HFF-Myc (cell line): ENCODE measurements at places on chromosomes 5 and 9.
A peak's percentile ranks its signal among the peaks of the same experiment; 100 is the strongest.

DNA sequence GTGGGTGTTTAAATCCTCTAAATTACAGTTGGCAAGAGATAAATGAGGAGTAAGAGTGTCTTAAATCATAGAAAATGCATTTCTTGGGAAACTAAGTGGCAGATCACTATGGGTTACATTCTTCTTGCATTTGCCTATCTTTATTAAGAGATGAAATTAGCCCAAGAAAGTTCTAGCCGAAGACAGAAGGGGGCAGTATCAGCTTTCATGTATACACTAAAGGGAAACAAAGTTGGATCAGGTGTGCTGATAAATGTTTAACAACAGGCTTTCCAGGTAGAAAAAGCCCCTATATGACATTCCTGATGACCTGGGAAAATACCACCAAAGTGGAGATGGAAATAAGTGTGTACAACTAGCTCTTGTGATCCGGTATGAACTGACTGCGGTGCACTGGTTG, 81.9 kb upstream of the TLR4 start:
- no peak for DNase-seq

DNA sequence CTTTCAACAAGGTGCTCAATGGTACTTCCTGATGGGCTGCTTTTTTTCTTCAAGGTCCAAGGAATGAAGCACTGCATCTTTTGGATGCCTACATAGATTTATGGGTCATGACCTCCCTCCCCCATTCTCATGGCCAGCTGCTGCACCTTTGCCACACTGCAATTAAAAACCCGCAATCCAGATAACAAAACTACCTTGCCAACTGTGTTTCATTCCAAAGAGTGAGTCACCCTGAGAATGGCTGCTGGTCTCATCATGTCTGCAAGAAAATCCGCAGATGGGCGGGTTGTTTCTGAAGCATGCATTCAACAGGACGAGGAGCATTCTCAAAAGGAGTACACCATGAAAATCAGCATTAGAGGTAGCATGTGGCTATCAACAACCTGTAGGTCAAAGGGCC, 139.8 kb downstream of the ELAVL2 start:
- DNase-seq, result no peak

DNA sequence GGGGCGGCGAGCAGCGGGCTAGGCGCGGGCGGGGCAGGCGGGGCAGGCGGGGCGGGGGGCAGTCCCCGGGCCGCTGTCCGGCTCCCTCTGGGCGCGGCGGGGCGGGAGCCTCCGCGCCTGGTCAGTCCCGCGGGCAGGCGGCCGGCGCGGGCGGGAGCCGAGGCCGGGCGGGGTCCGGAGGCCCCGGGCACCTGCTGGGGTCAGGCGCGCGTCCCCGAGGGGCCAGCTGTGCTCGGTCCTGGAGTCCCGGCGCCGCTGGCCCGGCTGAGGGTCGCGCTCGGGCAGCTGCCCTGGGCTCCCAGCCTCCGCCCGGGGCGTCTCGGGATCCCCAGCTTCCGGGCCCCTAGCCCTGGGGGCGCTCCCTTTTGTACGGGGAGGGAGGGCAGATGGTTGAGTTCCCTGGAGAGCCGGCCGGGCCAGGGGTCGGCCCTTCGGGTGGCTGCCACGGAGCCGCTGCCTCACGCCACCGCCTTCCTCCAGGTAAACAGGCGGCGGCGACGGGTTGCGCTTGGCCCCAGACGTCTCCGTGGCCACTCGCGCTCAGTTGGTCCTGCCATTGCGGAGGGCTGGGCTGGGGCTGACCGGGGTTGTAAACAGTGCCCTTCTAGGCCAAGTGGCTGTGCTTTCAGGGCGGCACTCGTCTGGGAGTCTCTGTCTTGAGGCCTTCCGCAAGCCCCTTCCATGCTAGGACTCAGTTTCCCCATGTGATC, 473 bp downstream of the ZBTB34 start:
- DNase-seq, result no peak

DNA sequence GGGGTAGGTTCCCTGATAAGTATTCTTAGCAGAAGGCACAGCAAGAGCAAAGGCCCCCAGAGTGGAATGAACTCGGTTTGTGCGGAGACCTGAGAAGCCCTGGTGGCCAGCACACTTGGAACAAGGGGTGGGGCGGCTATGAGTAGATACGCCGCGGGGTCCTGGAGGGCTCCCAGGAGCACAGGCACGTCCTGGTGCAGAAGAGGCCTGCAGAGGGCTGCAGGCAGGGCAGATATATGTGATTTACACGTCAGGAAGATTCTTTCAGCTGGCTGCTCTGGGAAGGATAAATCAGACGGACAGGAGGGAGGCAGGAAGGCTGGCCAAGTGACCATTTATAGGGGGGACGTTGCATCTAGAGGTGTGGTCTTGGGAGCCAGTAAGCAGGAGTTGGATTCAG, 70.2 kb upstream of the ATG10 start:
- DNase-seq, result no peak

GRCh38 chr9:93116072-93116961, 17.7 kb downstream of the NINJ1 start:
- no peak for DNase-seq

- DNase-seq, result no peak
These were observed 81.0 kb downstream of the MRPL36 start for GRCh38 chr5:1718669-1719068.

DNA sequence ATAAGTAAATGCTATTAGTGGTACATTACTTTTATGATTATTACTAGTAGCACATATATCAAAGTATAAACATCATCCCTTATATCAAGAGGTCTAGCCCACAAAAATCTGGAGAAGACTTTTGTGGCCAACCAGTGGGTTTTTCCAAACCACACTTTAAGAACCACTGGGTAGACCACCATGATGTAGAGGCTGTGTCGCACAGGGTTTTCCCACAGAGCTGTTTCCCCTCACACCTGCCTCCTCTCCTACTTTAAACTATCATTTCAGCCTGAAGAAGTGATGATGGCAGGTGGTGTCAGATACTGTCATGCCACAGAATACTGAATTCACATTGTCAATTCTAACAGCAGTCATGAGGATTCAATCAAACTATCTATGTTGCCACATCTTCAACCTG, 109.2 kb downstream of the FBXW11 start:
- no peak for DNase-seq

DNA sequence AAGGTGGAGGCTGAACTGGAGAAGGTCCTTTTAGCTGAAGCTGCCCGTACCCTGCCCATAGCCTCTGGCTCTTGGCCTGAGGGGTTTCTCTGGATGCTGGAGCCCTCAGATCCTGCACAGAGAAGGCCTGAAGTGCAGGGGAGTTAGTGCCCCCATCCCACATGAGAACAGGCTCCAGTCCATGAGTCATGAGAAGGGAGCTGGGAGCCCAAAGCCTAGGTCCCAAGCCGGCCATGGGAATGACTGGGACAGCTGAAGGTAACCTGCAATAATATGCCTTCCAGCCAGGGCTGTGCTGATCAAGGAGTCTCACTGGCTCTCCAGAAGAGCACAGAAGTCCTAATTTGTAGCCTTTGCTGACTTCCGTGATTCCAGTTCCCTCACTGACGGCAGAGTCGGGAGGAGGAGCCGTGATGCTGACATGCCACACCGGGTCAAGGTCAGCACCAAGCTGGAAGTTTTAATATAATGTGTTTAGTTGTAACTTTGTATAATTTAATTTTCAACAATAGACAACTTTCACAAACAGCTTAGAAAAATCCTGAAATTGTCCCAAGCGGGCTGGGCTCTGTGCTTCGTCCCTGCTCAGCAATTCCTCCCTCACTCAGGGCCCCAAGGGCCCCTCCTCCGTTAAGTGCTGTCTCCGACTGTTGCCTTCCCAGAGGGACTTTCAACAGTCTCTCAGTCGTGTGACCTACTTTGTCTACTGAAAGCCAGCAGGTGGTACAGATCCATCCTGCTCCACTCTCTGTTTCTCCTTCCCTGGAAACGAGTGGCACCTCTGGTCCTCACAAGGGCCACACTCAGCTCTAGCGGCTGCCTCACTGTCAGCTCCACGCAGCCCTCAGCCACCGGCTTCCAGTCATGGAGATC, 387.8 kb downstream of the GADD45G start:
- no peak for DNase-seq

GRCh38 chr9:131290036-131290766, 678 bp downstream of the PLPP7 start:
- no peak for DNase-seq

DNA sequence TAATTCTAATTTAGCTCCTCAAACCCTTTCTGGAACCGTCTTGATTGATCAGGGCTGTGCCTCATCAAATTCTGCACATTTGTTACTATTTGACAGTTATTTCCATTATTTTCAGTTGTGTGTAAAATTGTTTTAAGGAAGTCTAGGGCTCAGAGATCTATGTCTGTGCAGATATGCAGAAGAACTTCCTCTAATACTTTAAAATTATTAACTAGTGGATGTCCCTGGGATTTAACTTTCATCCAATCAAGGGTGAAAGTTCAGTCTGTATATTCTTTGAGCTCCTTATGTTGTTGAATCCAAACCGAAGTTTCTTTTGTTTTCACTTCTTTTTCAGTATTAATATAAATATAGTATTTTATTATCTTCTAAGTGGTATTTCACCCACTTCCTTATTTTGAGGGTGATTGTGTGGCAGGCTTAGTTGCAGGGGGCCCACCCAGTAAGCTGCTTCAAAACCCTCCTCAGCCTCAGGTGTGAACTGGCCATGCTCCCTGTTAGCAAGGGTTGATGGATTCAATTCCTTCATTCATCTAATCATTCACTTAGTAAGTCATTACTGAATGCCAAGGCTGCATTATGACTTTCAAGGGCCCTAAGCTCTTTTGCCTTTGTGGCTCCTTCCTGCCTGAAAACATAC, 2.1 kb upstream of the CAMLG start:
- no peak for DNase-seq

GRCh38 chr5:115772731-115773475, 43.6 kb downstream of the CDO1 start:
- DNase-seq, result no peak

GRCh38 chr9:89526667-89527066, 28.8 kb upstream of the SEMA4D start:
- no peak for DNase-seq

- no peak for DNase-seq
These were observed 831 bp upstream of the TBC1D9B start for GRCh38 chr5:179908528-179908927.

- DNase-seq, result no peak
These were observed 30.4 kb downstream of the IRF1 start for GRCh38 chr5:132459983-132460838.

- DNase-seq, result no peak
These were observed 5.5 kb upstream of the LYSMD3 start for GRCh38 chr5:90534922-90535321.

GRCh38 chr5:81435023-81435422, 41.1 kb upstream of the ACOT12 start:
- DNase-seq, result no peak

- DNase-seq, result no peak
These were observed 22.6 kb downstream of the MYMK start for GRCh38 chr9:133502112-133502511.

DNA sequence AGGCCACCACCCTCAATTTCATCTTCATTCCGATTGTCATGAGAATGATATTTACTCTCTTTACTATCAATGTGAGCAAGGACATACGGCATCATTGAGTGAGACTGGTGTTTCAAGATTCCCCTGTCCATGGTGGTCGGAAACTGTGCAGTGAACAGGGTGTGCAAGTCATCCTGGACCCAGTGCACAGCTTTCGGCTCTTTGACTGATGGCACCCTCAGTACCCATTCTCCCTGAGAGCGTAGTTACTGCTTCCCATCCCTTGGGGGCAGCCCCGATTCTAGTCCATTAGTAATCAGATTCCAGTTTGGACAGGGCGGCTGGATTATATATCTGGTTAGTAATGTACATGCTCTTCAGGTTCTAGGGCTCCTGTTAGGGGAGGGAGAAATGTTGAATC, 61.7 kb upstream of the SUB1 start:
- DNase-seq, result no peak

- DNase-seq, result no peak
These were observed 2.9 kb downstream of the TLN1 start for GRCh38 chr9:35729101-35729500.

GRCh38 chr5:8340739-8341344, 471.9 kb downstream of the MTRR start:
- no peak for DNase-seq

DNA sequence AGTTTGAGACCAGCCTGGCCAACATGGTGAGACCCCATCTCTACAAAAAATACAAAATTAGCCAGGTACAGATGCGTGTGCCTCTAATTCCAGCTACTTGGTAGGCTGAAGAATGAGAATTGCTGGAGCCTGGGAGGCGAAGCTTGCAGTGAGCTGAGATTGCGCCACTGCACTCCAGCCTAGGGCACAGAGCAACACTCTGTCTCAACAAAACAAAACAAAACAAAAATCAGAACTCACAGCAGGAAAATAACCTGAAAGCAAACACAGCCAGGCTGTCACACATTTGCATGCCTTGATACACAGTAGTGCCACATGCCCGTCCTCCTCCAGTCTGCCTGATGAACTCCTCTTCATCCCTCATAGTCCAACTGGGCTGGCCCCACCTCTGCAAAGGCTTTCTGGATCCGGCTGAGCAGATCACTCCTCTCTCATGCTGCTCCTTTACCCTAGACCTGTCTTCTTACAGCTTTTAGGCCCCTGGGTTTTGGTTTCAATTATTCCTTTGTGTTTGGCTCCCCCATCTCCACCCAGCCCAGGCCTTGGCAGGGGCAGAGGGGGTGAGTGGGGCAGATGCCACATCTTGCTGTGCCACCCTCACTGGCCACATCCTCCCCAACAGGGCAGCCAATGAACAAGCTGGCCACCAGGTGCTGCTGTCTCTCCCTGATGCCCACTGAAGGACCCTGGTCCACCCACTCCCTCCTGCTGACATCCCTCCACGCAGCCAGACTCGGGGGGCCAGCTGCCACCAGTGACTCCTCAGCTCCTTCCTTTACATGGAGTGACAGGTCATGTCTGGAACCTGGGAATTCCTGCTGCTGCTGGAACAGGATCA, 62.0 kb upstream of the GGTA1 start:
- no peak for DNase-seq

DNA sequence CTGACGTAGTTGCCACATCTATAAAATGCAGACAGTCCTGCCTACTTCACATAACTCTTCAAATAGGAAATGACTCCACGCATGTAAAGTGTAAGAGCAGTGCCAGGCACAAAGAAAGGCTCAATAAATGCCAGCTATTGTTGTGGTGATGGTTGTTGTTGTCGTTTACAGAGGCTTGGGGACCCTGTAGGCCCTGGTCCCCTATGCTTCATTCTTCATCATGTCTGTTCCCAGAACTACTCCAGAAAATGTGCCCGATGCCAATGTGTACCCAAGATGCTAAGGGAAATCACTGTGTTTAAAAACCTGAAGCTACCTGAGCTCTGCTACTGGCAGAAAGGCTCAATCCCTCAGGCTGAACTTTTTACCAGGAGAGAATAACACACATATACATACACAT, 9.1 kb downstream of the SLIT3 start:
- DNase-seq, result no peak

DNA sequence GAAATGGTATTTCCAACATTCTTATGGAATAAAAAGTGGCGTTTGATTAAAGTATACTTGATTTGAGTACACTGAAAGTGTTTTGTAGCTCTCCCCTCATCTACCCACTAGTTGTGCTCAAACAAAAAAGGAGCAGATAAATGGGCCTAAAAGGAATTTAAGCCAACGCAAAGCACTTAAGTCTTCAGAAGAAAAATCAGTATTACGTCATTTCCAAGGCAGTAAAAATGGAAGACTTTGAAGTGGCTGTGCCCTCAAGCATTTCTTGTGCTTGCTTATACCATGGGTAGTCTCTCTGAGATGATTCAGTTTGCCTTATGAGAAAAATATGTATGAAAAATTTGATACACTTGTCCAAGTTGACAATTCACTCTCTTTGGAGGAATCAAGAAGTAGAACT, 279.9 kb upstream of the CD180 start:
- DNase-seq, result peak; percentile 39

- DNase-seq, result no peak
These were observed 27.0 kb downstream of the OLFML2A start for GRCh38 chr9:124803911-124804310.
